ENCODE measurements at places on chromosomes 11 and 22.

DNA sequence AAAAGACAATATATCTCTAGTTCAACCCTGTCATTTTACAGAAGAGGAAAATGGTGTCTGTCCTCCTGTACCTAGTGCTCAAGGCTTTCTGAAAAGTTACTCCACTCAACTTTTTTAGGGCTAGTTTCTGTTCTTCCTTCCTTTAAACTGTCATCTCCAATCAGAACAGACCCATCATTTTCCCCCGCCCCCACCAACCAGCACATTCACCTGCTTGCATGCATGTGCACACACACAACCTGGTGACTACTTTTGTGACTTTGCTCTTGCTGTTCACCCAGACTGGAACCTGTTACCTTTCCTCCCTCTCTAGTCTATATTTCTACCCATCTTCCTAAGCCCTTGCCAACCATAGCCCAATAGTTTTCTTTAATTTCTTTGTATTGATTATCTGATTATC lies 5.6 kb downstream of the FBXO7 start:
- no peak for DNase-seq

- DNase-seq, result no peak
Measured at GRCh38 chr11:110434952-110435779, 5.4 kb downstream of the FDX1 start.

GRCh38 chr11:26493616-26494015 lies 78.4 kb downstream of the MUC15 start:
- no peak for DNase-seq

DNA sequence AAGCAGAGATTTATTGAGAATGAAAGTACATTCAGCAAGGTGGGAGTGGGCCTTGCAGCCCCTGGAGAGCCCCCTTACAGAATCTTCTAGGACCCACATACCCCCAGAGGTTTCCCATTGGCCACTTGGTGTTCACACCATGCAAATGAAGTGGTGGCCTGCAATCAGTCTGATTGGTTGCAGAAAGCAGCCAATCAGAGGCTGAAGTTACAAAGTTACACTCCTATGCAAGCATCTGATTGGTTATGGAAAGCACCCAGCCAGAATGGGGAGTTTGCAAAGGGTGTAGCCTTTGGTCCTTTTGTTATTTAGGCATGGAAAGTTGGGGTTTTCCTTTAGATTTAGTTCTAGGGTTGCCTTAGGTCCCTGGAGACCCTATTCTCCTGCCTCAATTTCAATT lies 34.9 kb downstream of the UVRAG start:
- no peak for DNase-seq

DNA sequence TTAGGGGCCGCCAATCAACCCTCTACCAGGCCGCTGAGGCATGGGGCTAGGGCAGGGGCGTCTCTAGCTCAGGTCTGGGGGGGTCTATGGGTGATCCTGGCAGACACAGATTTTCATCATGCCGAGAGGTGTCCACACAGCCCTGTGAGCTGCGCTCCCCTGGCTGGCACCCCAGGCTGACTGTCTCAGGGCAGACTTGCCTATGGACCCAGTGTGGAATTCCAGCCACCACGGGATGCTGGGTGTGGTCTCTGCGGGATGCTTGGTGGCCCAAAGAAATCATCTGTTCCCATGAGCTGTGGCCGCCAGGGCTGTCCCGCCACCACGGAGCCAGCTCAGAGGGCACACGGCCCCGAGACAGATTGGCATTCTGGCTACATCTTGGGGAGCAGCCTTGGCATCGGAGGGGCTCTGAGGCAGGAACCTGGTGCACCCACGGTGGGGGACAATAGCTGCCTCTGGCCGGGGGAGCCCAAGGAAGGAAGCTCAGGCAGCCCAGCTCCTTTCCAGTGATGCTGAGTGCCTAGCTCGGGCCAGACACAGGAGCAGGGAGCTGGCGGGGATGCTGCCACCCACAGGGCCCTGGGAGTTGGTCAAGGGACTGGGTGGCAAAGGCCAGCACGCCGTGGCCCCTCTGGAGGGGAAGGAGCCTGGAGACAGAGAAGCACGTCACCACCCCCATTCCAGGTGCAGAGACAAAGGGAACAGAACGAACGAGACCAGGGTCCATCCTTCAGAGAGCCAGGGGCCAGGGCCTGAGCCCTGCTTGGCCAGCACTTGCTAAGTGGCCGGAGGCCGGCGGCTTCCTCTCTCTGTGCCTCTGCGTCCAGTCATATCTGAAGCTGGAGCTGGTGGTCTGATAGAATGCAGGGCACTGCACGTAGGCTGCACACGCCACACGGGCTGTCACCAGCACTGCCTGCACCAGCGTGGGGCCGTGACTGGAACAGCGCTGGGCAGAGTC lies 64.4 kb upstream of the FGF3 start:
- DNase-seq, result no peak

DNA sequence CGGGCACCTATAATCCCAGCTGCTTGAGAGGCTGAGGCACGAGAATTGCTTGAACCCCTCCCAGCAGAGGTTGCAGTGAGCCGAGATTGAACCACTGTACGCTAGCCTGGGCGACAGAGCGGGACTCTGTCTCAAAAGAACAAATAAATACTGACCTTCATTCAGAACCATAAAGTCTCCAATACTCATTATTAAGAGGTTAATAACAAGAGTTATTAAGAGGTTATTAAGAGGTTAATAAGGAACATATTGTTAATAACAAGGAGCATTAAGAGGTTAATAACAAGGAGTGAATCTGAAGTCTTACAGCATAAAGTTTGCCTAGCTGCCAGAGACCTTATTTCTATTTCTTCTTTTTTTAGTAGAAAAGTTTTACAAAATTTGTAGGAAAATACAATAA lies 7.6 kb downstream of the CELF1 start:
- DNase-seq, result no peak

GRCh38 chr11:24747275-24748251 lies 250.7 kb downstream of the LUZP2 start:
- no peak for DNase-seq

Measured in kidney capillary endothelial cell (primary cell).